ENCODE measurements at places on chromosomes 11 and 22.

DNA sequence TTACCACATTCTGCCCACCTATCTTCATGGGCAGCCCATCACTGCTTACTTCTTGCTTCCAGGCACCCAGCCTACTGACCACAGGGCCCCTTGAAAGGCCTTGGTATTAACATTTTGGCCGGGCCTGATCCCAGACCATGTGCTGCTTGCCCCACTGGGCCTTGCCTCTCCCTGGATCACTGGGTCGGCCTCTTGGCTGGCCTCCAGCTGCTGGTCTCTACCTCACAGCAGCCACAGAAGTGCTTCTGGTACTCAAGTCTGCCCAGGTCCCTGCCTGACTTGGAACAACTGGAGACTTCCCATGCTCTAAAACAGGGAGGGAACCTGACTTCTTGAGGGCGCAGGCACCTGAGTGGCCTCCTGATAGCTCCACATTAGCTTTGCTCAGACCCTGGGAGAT lies 63.6 kb downstream of the THAP12 start:
- DNase-seq = no peak

GRCh38 chr11:14224395-14224794 lies 134.6 kb downstream of the RRAS2 start:
- no peak for DNase-seq

DNA sequence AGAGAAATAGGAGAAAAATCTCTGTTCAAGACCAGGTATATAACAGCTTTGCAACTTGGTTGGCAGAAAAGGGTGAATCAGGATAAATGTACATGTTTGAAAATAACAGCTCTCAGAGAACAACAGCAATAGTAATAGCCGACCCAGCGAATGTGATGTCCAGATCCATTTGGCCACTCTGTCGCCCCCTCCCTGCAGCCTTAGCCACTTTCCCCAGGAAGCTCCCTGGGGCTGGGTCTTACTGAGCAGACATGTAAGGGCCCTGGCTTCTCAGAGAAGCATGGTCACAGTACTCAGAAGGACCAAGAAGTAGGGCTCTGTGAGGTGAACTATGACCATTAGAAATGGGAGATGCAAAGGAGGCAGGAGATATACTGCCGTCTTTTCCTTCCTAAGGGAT lies 154.1 kb upstream of the SNX19 start:
- no peak for DNase-seq

- no peak for DNase-seq
These were observed 47.1 kb downstream of the RRP8 start for GRCh38 chr11:6556139-6556949.

DNA sequence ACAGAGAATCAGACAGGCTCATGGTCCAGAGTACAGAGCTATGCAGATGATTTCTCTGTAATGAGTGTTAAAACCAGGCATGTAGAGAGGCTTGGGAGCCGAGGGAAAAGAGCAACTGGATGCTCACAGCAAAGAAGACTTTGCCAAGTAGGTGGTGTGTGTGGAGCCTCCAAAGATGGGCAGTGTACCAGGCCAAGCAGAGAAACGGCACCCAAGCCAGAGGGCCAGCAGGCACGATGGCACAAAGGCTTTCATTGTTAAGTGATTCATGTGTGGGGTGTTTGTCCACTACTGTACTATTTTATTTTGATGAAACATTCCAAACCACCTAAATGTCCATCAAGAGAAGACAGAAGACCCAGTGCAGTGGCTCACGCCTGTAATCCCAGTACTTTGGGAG lies 11.1 kb downstream of the RANGAP1 start:
- DNase-seq = no peak

DNA sequence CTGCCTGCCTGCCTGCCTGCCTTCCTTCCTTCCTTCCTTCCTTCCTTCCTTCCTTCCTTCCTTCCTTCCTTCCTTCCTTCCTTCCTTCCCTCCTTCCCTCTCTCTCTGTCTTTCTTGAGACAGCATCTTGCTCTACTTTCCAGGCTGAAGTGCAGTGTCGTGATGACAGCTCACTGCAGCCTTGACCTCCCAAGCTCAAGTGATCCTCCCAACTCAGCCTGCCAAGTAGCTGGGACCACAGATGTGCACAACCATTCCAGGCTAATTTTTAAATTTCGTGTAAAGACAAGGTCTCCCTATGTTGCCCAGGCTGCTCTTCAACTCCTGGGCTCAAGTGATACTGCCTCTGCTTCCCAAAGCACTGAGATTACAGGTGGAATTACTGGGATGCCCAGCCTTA lies 328.2 kb upstream of the SORL1-AS1 start:
- DNase-seq = no peak

DNA sequence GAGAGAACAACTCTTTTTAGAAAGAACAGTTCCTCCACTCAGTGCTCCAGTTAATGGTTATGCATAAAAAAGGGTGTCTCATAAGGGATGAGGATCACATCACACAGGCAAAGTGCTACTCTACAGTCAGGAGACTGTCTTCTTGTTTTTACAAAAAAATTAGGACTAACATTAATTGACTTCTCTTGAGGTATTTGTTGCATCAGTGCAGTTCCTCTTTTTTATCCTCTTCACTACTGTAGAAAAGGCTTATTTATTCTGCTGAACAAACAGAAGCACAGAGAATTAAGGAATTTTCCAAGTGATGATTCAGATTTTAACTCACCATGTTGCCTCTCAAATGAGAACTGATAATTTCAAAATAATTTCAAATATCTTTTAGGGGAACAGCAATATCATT lies 1.9 kb downstream of the MMP8 start:
- no peak for DNase-seq

DNA sequence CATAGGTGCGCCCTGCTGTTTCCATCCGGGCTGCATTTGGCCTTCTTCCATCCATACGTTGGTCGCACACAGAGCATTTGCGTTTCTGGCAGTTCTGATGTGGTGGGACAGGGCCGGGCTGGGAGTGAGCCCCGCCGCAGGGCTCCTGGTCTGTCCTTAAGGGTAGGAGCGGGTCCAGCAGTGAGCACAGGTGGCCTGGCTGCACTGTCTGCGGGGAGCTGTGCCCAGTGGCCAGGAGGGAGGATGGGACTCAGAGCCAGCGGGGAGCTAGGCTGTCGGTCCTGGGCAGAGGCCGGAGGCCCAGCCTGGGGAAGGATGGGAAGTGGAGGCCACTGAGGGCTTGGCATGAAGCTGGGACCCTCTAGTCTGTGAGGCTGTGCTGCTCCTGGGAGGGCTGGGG lies 385.1 kb downstream of the TBC1D22A start:
- DNase-seq = no peak

DNA sequence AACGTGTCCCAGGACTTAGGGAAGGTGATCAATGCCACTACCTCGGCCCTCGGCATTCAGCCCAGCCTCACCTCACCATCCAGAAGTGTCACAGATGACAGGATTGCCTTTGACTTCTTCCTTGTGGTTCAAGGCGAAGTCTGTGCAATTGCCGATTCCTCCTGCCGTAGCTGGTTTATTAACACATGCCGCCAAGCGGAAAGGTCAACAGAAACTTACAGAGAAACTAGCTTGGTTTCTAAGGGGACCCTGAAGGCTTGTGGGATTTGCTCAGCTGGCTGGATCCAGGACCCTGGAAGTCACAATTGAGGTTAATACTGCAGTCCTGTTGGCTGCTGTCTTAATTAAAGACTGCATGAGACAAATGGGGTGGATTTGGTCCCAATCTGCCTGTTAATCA lies 65.6 kb downstream of the SHANK2 start:
- DNase-seq = no peak

DNA sequence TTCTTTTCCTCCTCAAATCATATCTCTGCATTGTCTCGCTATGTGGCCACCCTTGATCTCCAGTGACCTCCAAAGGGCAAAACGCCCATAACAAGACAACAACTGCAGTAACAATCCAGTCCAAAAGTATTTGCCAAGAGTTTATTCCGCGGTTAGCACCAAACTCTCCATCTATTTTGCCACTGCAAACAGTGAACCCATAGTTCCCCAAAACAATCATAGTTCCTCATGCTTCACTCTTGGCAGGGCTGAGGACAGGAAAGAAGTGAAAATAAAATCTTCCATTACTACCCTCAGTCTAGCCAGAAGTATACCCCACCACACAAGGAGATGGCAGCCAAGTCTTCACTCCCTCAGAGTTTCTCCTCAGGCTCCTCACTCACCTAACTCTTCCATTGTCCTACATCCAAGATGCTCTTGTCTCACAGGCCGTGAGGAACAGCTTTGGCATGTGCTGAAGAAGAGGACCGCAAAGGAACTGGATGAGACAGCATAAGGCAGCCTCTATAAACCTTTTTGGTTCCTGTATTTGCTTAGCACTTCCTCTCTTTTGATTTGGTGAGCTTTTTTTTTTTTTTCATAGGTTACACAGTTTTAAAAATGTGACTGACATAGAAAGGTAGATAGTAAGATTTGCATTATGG lies at the start of gene LPXN:
Gene LPXN (minus strand): TSS at position 480 of the 644 bp plus-strand sequence. CDS start 84 bp downstream, at position 396.
- no peak for DNase-seq

DNA sequence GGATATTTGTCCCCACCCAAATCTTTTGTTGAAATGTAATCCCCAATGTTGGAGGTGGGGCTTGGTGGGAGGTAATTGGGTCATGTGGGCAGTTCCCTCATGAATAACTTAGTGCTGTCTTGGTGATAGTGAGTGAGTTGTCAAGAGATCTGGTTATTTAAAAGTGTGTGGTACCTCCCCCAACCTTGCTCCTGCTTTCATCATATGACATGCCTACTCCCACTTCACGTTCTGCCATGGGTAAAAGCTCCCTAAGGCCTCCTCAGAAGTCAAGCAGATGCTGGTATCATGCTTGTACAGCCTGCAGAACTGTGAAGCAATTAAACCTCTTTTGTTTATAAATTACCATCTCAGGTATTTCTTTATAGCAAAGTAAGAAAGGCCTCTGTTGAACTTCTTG lies 30.6 kb downstream of the AAMDC start:
- DNase-seq = no peak

- no peak for DNase-seq
These were observed at the start of gene CALCA for GRCh38 chr11:14971865-14972580. Gene CALCA, minus strand, starts transcription at chr11:14972351. Its CDS starts 1,159 bp downstream, at chr11:14971192.

GRCh38 chr11:102448869-102449224 lies 3.7 kb downstream of the TMEM123 start:
- DNase-seq = no peak

GRCh38 chr11:38446336-38446735 lies 1848.3 kb upstream of the RAG2 start:
- no peak for DNase-seq

GRCh38 chr11:35178873-35179272 lies 39.9 kb downstream of the CD44 start:
- DNase-seq = no peak

GRCh38 chr11:19938169-19938856 lies 222.0 kb downstream of the DBX1 start:
- peak; percentile 18 for DNase-seq

DNA sequence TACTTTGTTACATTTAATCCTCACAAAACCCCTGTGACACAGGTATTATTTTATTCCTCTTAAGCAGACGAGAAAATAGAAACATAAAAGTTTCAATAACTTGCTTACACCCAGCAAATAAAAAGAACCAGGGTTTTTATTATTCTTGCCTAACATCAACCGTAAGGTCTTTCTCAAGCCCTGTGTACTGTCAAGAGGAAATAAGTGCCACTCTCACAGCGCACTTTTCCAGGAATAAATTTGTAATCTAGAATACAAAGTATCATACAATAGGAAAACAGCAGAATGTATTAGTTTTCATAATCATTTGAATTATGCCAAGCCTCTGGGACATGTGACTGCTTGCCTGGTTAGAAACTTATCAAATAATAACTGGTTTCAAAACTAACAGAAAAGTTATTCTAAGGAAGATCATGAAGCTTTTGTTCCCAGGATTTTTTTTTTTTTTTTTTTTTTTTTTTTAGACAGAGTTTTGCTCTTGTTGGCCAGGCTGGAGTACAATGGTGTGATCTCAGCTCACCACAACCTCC lies 7.4 kb downstream of the CCDC34 start:
- no peak for DNase-seq

DNA sequence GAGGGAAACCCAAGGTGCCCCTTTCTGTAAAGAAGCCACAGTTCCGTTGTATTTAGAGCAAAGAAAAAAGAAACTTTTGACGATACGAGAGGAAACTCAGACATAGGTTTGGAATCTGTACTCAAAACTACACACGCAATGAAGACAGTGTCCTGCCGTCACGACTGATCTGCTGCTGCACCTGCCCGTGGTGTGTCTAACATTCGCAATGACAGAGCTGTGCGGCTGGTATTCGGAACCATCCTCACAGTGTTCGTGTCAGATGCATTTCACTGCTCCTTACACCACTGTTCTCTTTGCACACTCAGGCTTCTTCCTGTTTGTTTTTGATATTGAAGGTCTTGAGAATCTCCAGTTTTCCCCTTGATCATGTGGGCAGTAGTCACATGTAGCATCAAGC lies 84.8 kb downstream of the RTL6 start:
- no peak for DNase-seq

DNA sequence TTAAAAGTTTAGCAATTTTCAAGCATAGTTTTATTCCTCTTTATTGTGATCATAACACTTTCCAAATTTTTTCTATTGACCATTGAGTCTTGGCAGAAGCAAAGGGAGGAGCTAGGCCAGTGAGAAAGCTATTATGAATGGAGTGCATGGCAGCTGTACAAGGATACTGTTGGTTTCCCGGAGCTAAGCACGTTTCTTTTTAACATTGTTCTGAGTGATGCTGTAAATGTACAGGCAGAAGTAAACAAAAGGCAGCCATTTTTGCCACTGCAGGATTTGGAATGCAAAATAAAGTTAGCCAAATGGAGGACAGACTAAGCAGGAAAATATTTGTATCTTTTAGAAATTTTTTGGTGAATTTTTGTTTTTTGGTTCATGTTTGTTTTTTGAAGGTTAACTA lies 16.2 kb downstream of the CBL start:
- no peak for DNase-seq

DNA sequence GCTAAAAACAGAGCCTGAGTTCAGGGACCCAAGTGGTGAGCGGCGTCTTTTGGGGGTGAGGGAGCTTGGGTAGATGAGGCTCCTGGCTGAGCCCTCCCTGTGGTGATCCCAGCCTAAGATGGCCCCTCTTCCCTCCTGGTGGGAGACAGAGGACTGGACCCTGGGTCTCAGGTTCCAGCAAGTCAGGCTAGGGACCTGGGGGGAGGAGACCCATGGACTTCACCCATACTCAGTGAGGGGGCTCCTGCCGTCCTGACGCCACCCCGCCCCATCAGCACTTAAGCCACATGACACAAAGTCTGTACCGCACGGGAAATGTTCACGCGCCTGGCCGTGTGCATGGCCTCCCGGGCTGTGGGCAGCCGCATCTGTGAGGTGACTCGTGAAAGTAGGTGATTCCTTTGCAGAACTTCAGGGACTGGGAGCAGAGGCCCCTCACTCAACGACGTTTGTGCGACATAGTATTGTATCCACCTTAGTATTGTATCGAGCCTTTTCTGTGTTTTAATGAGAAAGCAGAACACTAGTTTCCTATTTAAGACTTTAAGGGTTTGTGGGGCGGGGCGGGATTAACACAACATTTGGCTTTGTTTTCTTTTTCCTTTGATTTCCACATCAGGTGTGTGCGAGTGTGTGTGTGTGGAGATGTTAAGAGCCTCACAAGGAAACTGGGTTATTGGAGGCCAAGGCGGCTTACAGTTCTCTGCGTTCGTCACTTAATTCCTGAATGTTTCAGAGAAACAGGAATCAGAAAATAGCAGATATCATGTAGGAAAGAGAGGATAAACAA lies 18.4 kb upstream of the TMEM191C start:
- no peak for DNase-seq
